ENCODE measurements at places on chromosomes 4 and X.
A peak's percentile ranks its signal among the peaks of the same experiment; 100 is the strongest.

DNA sequence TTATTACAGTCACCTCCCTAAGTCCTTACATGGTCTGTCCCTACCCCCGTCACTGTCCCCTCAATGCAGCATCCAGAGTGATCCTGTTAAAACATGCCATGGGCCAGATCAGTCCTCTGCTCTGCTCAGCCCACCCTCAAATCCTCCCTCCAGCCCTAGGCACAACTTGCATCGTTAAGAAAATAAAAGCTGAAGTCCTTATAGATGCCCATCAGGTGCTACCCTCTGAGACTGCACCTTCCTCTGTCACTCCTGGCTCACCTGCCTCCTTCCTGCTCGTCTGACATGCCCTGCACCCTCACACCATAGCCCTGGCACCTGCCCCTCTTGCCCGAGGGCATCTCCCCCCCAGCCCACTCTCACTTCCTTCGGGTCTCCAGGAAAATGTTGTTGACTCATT, 4.1 kb downstream of the STK32B start:
- DNase-seq: no peak

DNA sequence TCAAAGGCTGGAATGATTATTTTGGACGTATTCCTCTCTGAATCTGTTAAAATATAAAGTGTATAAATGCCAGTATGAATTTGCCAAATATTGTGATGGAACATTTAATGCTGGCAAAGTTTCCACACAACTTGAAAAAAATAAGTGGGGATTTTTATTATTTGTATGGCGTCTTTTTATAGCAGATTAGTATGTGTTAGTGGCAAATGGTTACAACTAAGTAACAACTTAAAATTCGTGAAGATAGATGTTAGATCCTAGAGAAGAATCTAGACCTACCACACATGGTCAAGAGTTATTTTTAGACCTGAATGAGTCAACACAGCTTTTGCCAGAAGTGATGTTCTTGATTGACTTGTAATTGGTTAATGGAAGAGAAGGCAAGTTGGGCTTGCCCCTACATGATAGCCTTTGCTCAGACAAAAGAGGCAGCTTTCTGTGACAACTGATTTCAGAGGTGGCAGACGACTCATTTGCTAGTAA, 4.8 kb downstream of the CPE start:
- DNase-seq: no peak

DNA sequence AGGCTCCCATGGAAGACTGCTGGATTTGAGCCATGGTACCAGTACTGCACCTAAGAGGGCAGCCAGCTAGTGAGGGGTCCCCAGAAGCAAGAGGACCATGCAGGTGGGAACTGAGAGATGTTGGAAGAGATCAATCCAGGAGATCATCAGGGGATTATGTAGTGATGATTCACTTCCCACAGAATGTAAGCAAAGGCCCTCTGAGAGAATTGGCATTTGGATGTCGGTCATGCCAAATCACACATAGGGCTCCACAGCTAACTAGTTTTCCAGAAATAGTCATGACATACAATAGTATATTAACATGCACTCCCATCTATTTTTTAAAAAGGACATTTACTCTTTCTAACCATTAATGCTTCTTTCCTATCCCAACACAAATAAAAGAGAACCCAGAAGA, 112.5 kb downstream of the RASGEF1B start:
- DNase-seq: no peak

- DNase-seq: no peak
Observed at GRCh38 chr4:3250438-3250955, 1.5 kb downstream of the MSANTD1 start.

- peak; percentile 20 for DNase-seq
Observed at GRCh38 chr4:145482209-145483037, 770 bp downstream of the SMAD1 start.

- no peak for DNase-seq
Observed at GRCh38 chrX:2262668-2263055, 238.1 kb downstream of the DHRSX start.

GRCh38 chr4:5710065-5710960, 688 bp upstream of the EVC start:
- no peak for DNase-seq

DNA sequence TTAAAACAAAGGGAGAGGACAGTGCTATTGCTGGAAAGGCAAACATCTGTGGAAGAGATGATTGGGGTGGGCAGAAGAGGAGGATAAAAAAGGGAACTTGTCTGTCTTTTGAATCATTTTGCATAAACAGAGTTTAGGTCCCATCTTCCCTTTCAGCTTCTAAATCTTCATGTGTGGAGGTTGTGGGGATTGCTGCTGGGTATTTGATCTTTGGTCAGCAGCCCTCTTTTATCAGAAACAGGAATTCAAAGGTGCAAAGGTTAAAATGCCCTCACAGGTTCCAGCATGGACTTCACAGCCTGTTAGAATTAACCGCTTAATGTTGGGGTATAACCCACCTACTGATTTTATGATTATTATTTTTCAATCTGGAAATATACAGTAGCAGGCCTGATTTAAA, 39.5 kb upstream of the TMEM154 start:
- DNase-seq: no peak

DNA sequence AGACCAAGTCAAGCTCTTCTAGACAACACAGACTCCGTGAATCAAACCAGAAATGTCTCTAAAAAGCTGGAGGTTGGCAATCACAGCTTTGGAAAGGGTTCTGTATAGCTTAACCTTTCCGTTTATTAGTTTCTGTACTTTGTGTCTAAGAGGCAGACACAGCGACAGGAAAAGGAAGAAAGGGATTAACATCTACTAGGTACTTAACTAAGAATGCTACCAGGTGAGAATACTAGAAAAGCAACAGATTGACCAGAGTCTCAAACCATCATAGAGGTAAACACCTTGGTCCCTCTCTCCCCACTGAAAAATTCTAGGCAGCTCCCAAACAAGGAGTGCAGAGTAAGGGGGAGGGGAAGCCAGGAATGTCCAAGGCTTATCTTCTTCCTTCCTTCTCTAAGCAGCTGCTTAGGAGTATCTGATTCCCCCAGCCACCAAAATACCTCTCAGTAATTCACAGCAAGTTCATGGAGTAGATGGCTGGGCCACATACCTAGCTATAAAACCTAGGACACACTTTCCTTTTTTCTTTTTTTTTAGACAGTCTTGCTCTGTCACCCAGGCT, 80.8 kb downstream of the APBB2 start:
- no peak for DNase-seq
